Stimulated activated naive CD4-positive, alpha-beta T cell (primary cell): ENCODE measurements at places on chromosomes 2 and 18.

DNA sequence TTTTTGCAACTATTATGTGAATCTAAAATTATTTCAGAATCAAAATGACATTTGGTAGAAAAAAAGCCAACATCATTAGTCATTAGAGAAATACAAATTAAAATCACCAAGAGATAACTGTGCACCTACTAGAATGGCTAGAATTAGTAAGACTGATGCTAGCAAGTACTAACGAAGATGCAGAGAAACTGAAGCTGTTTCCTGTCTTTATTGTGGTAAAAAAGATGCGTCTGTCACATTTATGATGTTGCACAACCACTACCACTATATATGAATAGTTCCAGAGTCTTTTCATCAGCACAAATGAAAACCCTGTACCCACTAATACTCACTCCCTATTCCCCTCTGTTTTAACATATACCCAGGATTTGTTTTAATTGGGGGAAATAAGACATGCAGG lies 16.7 kb upstream of the TWIST2 start:
- DNase-seq = no peak

- no peak for DNase-seq
These were observed 29.7 kb downstream of the PPIG start for GRCh38 chr2:169613876-169614275.

DNA sequence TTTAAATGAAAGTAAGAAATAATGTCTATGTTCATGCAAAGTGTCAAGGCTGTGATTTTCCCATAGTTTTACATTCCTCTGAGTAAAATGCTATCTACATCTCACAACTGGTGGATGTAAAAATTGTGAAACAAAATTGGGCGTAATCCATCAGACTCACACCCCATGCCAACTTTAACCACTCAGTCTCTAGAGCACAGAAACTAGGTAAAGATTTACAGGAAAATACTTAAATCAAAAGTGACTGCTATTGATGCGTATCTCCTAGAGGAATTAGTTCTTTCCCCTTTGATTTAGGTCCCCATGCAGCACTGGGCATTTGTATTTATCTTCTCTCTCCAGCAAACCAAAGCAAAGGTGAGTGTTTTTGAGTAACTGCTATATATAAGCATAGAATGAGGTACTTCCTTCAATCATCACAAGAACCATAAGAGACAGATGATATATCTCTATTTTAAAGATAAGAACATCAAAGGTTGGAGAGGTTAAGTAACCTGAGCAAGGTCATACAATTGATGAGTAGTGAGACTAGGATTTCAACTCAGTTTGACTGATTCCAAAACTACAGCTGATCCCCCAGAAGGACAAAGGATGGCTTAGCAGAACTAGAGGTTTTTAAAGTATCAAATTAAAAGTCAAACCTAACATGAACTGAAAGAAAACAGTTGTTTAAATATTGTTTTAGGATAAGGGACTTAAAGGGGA lies 594.0 kb upstream of the ACVR2A start:
- no peak for DNase-seq

- DNase-seq = no peak
These were observed 7.7 kb downstream of the RTP5 start for GRCh38 chr2:241877197-241877685.

GRCh38 chr2:174035117-174035635 lies 70.0 kb upstream of the SP3 start:
- no peak for DNase-seq

GRCh38 chr2:8438996-8439395 lies 242.9 kb upstream of the ID2 start:
- no peak for DNase-seq

- DNase-seq = no peak
These were observed 37.0 kb upstream of the CASP8 start for GRCh38 chr2:201223089-201224073.

- DNase-seq = no peak
These were observed 399.3 kb downstream of the BCL11A start for GRCh38 chr2:60154142-60154541.

DNA sequence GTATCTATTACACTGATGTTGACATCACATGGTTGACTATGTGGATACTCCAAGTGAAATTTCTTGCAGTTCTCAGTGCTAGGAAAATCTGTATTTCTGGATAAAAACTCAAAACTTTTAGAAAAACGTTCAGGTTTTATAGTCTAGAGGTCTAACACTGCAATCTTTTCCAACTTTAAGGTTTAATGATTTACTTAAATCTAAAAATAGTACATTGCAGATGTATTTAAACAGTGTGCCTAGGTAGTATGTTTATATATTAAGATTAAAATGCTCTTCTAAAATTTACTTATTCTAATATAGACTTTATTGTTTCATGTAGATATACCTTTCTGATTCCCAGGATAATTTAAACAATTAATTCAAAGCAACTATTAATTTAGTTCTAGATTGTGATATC lies 98.3 kb downstream of the SH3YL1 start:
- DNase-seq = no peak

GRCh38 chr2:20916604-20917286 lies 93.8 kb upstream of the LDAH start:
- no peak for DNase-seq

DNA sequence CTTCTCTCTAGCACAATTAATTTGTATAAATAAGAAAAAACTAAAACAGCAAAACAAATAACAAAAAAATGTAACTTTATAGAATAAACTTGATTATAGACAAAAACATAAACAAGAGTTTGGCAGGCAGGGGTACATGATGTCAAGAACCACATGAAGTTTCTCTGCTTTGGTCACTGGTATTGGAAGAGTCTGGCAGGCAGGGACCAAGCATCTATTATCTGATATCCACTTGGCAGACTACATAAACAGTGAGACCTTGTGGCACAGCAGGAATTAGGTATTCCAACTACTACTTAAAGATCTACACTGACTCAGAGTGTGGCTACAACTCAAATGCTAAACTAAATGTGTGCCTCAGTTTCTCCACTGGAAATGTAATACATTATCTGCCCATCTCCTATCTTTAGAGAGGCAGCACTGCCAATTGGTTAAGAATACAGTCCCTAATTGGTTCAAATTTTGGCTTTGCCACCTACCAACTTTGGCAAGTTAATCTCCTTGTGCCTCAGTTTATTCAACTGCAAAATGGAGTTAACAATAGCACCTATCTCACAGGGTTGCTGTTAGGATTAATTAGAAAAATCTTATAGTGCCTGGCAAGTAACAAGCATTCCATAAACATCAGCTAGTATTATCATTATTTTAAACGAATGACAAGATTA lies 2.7 kb downstream of the MAP4K3 start:
- DNase-seq = no peak

DNA sequence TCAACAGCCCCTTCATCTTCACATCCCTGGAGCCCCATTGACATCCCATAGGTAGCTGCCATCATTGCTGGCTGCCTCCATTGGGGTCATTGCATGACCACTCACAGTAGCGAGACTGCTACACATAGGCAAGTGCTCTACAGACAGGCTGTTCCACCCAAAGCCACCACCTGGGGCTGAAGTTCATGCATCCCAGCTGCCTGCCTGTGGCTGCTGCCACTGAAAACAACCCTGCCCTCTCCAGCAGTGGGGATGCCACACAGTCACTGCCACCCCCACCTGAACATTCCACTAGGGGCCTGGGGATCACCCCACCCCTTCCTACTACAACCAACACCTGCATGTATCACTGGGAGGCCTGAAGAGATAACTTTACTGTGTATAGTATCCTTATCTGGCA lies 59.5 kb upstream of the CTAGE1 start:
- DNase-seq = no peak

DNA sequence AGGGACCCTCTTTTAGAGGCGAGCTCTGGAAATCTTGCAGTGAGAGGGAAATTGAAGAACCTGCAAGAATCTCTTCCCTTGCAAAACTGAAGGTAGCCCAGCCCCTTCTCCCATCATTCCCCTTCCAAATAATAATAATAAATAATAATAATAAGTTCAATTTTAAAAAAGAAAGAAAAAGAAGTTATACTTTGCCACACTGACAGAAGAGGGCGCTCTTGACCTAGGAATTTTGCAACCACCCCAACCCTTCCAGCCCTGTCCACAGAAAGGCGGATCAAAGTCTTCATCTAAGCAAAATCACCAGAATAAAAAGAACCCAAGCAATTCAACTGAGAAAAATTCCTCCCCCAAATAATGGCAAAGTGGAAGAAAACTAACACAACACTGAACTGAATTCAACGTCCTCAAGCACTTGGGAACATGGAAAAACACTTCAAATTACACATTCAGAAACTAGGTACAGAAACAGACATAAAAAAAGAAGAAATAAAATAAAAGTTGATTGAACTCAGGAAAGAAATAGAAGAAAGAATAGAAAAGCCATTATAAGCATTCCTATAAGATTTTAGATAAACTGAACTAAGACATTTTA lies 98.9 kb upstream of the GLS start:
- DNase-seq = no peak

DNA sequence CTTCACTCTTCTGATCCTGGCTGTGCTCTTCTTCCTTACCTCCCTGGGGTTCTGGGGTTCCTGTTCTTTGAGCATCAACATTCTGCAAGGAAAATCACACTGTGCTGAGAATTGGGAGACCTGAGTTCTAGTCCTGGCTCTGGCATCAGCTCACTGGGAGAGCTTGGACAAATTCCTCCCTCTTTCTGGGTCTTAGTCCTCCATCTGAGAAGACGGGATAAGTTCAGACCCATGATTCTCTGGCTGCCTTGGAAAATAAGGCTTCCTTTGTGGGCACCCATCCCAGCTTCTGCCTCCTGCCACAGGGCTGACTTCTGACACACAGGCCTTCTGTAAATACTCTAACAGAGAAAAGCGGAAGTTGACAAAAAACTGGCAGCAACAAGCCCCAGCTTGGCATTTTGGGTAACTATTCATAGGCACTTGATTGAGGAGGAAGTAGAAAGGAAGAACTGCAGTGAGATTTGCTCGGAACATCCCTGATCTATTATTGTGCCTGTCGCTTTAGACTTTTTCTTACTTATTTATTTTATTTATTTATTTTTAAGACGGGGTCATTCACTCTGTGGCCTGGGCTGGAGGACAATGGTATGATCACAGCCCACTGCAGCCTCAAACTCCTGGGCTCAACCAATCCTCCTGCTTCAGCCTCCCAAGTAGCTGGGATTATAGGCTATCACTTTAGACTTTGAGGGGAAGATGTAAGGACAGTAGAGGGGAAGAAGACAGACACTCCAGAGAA lies 7.9 kb downstream of the PCBP1 start:
- DNase-seq = peak; percentile 69

DNA sequence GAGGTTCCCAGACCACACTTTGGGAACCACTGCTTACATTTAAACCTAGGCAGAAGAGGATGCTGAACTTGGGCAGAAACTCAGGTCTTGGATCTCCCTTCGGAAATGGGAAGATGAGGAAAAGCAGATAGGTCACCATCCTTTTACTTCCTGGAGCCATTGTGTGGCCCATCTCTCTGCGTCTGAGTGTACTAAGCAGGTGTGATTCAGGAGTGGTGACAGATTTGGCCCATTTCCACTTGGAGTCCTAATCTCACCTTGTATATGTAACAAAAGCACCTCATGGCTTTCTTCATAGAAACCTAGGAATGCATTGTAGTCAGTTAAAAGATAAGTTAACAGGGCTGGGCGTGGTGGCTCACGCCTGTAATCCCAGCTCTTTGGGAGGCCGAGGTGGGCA lies 71.0 kb downstream of the PRKCE start:
- DNase-seq = no peak

- no peak for DNase-seq
These were observed 197.4 kb downstream of the FBXO15 start for GRCh38 chr18:73950116-73950700.

GRCh38 chr18:63168287-63168686 lies 151.3 kb downstream of the BCL2 start:
- no peak for DNase-seq

DNA sequence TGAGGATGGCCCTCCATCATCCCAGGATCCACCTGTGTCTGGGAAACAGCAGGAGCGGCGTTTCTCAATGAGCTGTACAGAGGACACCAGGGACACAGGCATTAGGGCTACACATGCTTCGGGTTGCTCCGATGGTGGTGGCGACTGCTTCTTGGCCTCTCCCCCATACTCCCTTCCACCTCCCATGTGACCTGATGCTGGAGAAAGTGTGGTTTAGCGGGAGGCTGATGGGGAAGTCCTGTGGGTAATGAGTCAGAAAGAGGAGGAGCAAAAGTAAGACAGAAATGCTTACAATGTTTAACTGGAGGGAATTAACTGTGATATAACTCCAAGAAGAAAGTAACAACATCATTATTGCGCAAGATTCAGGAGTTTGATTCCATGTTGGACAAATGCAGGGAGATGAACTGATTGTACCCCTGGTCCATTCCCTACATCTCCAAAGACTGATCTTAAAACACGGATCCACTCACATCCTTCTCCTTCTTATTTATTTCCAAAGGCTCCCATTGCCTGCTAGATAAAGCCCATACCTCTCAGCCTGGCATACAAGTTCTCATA lies 186.6 kb downstream of the NRP2 start:
- no peak for DNase-seq

GRCh38 chr2:54724560-54725342 lies 1.3 kb downstream of the EML6 start:
- no peak for DNase-seq

- DNase-seq = no peak
These were observed 1348.0 kb upstream of the TMEFF2 start for GRCh38 chr2:193542762-193543161.
